NK-92 treated with Interleukin-12 subunit alpha and Interleukin-12 subunit beta, amount 100 ng/mL, for 24 hours (cell line): ENCODE measurements at places on chromosomes 16 and 17.

- DNase-seq, result peak; percentile 19
Measured at GRCh38 chr16:46929378-46930332, 43.8 kb downstream of the DNAJA2 start.

DNA sequence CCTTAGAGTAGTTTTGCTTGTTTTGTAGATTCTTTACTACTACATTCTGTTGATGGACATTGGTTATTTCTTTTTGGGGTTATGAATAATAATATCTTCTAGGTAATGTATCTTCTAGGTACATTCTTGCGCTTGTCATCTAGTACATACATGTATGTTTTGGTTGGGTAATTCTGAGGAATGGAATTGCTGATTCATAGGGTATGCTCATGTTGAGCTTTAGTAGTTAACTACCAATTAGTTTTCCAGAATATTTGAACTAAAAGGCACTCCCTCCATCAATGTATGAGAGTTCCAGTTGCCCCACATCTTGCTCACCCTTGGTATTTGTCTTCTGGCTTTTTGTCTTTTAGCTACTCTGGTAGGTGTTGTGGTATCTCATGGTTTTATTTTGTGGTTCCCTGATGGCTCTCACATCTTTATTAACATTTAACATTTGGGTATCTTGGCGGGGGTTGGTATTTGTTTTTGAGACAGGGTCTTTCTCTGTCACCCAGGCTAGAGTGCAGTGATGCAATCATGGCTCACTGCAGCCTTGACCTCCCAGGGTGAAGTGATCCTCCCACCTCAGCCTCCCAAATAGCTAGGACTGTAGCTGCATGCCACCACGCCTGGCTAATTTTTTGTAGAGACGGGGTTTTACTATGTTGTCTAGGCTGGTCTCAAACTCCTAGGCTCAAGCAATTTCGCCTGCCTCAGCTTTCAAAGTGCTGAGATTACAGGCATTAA lies 47.1 kb downstream of the SLC6A4 start:
- no peak for DNase-seq

DNA sequence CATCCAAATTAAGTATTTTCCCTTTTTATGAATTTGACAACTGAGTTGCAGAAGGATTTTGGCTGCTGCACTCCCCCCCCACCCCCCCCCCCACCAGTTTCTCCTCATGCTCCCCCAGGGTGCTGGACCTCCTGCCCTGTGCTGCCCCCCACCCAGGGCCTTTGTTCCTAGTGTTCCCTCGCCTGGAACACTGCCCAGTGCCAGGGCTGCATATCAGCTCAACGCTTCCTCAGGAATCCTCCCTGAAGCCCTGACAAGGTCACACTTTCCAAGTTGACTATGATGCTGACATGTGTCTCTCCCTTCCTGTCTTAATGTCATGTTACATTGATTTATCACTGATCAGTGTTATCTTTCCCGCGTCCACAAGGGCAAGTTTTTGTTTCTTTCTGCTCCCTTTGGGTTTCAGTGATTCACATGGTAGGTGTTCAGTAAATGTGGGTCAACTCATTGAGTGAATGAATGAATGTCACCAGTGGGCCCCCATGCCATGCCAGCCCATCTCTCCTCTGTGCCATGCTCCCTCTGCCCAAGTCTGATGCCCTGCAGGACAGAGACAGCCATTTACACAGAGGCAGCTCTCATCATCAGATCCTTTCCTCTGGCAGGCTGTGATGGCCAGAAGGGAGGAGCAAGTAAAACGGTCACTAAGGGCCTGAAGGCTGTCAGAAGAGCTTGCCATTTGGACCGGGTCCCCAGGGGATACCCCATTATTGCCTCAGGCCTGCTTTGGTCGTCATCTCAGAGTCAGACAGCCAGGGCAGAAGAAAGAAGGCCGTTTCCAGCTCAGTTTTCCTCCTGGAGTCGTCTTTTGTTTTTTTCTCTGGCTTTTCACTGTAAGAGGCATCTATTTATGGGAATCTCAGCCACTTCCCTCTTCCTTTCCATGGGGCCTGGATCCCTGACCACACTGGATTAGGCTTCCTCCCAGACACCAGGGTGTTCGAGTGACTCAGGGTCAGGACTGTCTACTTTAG lies 386.2 kb downstream of the SNX29 start:
- DNase-seq, result no peak

GRCh38 chr17:50664788-50665458 lies 30.2 kb downstream of the ABCC3 start:
- DNase-seq, result no peak

GRCh38 chr17:4508207-4508606 lies 9.5 kb downstream of the SPNS2 start:
- no peak for DNase-seq

GRCh38 chr16:20147091-20147490 lies 73.4 kb upstream of the GPR139 start:
- DNase-seq, result no peak

DNA sequence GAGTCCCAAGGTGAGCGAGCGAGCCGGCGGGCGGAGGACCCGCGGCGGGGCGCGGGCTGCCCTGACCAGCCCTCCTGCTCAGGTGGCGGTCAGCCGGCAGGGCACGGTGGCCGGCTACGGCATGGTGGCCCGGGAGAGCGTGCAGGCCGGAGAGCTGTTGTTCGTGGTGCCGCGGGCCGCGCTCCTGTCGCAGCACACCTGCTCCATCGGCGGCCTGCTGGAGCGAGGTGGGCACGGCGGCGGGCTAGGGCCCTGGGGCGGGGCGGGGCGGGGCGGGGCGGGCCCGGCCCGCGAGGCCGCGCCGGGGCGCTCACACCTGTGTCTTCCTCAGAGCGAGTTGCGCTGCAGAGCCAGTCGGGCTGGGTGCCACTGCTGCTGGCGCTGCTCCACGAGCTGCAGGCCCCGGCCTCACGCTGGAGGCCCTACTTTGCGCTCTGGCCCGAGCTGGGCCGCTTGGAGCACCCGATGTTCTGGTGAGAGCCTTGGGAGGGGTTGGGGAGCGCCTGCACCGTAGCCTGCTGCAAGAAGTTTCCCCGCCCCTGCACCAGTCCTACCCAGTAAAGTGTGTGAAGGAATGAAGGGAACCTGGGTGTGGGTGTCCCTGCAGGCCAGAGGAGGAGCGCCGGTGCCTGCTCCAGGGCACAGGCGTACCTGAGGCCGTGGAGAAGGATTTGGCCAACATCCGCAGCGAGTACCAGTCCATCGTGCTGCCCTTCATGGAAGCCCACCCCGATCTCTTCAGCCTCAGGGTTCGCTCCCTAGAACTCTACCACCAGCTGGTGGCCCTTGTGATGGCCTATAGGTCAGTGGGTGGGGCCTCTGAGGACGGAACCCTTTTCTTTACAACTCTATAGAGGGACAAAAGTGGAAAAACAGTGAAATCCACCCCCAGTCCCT lies 802 bp downstream of the SETD6 start:
- DNase-seq, result peak; percentile 27

DNA sequence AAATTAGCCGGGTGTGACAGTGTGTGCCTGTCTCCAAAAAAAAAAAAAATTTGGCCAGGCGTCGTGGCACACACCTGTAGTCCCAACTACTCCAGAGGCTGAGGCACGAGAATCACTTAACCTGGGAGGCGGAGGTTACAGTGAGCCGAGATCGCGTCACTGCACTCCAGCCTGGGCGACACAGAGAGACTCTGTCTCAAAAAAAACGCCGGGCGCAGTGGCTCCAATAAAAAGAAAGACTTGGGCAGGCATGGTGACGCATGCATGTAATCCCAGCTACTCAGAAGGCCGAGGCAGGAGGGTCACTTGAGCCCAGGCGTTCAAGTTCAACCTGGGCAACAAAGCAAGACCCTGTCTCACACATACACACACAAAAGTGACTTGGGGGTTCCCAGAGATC lies 3.6 kb downstream of the LSM12 start:
- DNase-seq, result no peak

GRCh38 chr16:24626256-24626655 lies 86.9 kb downstream of the RBBP6 start:
- DNase-seq, result no peak

DNA sequence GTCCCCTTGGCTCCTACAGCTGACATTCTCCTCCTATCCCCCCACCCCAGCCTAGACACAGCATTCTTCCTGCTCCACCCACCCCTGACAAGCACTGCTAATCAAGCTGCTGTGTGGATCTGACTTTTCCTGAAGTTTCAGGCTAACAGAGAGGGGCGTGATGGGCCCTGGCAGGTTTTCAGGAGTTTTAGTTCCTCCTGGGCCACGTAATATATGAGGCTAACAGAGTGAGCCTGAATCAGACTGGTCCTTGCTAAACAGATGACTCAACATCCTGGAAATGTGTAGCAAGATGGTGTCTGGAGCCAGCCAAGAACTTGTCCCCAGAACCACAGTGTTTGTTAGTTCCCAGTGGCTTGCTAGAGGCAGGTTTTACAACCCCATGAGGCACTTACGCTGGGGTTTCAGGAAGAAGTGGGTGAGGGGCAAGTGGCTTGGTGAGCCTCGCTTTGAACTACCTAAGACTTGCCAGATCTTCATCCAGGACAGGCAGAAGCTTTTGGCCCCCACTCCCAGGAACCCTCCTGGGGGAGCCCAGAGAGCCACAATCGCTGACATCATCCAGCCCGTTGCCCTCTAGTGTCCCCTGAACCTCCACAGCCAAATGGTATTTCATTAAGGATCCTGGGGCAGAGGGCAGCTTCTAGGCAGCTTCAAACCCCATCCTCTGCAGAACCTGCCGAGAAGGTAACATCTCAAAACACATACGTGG lies 15.9 kb downstream of the TMEM92 start:
- DNase-seq, result peak; percentile 50

- no peak for DNase-seq
Measured at GRCh38 chr17:29616300-29617048, 6.2 kb downstream of the CORO6 start.

GRCh38 chr16:71863995-71864394 lies 18.2 kb downstream of the ATXN1L start:
- DNase-seq, result no peak

- no peak for DNase-seq
Measured at GRCh38 chr16:52863000-52863399, 189.7 kb downstream of the CHD9NB start.

DNA sequence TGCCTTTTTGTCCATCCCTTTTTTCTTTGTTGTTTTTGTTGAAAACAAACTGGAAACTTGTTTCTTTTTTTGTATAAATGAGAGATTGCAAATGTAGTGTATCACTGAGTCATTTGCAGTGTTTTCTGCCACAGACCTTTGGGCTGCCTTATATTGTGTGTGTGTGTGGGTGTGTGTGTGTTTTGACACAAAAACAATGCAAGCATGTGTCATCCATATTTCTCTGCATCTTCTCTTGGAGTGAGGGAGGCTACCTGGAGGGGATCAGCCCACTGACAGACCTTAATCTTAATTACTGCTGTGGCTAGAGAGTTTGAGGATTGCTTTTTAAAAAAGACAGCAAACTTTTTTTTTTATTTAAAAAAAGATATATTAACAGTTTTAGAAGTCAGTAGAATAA lies 4.9 kb downstream of the SOX9 start:
- DNase-seq, result no peak

DNA sequence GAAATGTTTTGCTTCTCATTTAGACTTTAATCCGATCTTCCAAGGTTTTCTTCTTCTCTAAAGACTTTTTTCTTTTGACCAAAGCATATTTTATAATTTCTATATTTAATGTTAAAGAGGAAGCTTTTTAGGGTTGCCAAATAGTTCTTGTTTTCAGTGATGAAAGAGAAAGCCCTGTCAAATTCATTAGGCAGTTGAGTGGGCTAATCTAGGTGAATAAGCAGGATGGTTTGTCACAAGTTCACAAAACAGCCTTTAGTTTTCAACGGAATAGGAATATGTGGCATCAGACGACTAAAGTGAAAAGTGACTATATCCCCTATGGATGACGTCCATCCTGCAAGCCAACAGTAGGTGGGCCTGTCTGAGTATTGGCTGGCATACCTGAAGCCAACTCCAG lies 118.8 kb downstream of the NLK start:
- DNase-seq, result no peak

GRCh38 chr16:15949210-15950160 lies at the start of gene ABCC1:
TSS of gene ABCC1 (plus strand) at chr16:15949616. CDS start at chr16:15949752, 136 bp downstream.
- peak; percentile 12 for DNase-seq

DNA sequence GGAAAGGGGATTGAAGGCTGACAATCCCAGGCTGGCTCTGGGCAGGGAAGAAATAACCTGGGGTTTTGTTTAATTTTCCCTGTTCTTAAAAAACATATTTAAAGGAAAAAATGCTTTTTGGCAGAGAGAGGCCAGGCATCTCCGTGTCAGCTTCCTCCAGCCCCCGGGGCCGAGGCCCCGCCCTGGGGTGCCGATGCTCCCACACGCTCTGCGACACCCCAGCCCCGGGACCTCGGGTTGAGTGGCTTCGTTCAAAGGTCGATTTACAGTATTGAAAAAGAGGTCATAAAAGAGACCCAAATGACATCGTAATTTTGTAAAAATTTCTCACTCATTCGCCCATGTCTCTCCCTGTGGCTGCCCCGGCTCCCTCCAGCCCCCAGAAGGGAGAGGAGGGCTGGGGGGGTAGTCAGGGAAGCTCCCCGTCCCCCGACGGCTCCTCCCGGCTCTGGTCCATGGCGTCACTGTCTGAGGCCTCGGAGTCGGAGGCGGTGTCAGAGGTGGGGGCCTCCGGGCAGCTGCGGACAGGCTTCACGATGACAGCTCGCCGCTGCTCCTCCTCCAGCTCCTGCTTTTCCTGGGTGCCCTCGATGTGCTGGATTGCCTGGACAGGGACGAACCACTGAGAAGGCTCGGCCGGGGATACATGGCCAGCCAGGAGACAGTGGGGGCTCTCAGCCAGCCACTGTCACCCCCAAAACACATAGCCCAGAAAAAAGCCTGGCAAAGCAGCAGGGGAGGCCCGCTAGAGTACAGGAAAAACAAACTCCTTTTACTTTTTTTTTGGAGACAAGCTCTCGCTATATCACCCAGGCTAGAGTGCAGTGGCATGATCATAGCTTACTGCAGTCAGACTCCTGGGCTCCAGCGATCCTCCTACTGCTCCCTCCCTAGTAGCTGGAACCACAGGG lies 14.9 kb downstream of the TFAP4 start:
- no peak for DNase-seq

DNA sequence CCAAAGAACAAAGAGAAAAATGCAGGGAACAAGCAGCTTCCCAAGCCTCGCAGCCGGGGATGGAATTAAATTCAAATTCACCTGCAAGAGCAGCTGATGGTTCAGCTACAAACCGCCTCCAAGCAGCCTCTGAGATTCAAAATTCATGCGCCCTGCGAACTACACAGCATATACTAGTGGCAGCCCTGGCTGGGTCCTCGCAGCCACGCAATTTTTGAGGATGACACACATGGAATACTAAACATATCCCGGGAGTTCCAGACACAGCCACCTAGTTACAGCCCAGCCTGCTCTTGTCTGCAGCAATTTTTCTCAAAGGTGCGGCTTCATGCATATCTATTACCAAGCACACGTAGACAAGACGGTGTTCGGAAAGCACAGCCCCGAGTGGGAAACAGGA lies 35.9 kb upstream of the KIFC3 start:
- no peak for DNase-seq

- DNase-seq, result no peak
Measured at GRCh38 chr17:34626121-34626681, 46.8 kb downstream of the TMEM132E start.

- peak; percentile 53 for DNase-seq
Measured at GRCh38 chr16:78742501-78743283, 643.2 kb downstream of the WWOX start.

GRCh38 chr17:19365833-19366636 lies 3.5 kb upstream of the B9D1 start:
- no peak for DNase-seq

- no peak for DNase-seq
Measured at GRCh38 chr16:85750827-85751697, at the start of gene C16orf74. TSS of gene C16orf74 (minus strand) at chr16:85751096. CDS start at chr16:85735217, 15,879 bp downstream.
